GM23248 (cell line): ENCODE measurements at places on chromosomes 7 and 10. TPM values are rescaled to one million over a fixed set of nuclear protein-coding genes. Genes with fewer than 3 reads are reported as not detected.

GRCh38 chr10:6396652-6397051 lies 183.4 kb downstream of the PRKCQ start:
- peak; percentile 95 for DNase-seq

GRCh38 chr7:111657018-111657417 lies 94.7 kb upstream of the IMMP2L start:
- no peak for DNase-seq

CYCS gene
- 156 TPM in 2 replicates for polyA plus RNA-seq

PNLIPRP3 gene
- not detected in 2 replicates for polyA plus RNA-seq

DNA sequence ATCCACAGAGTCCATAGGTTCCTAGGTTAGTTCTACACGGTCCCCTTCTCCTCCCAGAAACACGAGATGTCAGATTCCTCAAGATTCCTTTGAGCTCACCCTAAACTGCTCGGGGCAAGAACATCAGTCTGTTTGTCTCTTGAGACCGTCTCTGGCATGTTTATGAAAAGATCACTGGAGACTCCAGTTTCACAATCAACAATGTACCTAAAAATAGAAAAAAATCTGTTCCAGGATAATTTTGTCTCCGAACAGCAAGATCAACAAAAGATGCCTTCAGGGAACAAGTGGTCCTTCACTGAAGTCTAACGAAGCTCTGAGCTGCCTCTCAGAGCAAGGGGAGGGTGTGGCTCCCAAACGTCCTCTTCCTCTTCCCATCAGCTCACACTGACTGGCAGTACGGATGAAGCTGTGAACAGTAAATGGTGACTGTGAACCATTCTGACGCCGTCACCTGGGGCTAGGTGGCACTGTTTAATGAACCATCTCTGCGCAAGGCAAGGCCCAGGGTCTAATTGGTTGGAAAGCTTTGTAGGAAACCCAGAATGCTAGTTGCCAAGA lies 156.2 kb upstream of the LYZL1 start:
- peak; percentile 28 for DNase-seq

AQP1 gene
- 0.33 and 0.34 TPM in 2 replicates for polyA plus RNA-seq

DNA sequence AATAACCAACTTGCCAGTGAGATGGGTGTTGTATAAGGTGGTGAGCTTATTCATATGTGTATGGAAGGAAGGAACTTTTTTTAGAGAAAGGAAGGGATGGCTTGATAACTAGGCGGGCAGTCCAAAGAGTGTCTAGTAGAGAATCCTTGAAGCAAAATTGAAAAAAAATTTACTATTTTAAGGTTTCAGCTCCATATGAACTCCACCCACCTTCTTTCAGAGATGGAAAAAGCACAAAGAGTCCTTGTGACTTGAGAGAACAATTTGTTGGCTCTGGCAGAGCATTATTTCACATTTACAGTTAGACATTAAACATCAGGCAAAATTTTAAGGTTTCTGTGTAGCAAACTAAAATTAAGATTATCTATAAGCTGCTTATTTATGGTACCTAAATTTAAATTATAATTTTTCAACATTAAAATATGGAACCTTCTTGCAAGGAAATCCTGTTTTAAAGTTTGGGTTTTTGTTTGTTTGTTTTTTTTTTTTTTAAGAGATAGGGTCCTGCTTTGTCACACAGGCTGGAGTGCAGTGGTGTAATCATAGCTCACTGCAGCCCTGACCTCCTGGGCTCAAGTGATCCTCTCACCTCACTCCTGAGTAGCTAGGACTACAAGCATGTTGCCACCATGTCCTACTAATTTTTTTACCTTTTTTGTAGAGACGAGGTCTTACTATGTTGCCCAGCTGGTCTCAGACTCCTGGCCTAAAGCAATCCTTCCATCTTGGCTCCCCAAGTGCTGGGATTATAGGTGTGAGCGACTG lies 12.2 kb downstream of the PTPN12 start:
- DNase-seq: no peak

GRCh38 chr7:155229548-155230168 lies 68.0 kb upstream of the INSIG1 start:
- DNase-seq: no peak
